Aorta (tissue), 5 donors: ENCODE measurements at places on chromosomes 13 and 19. TPM values are rescaled to one million over a fixed set of nuclear protein-coding genes. Genes with fewer than 3 reads are reported as not detected.
A peak's percentile ranks its signal among the peaks of the same experiment; 100 is the strongest.

- no peak overlapping the region for H3K4me3 ChIP-seq
- peaks cover 13% of the 10 kb centered on the region for H3K4me1 ChIP-seq
- peak overlapping the region; percentile 59 for H3K27ac ChIP-seq
- H3K36me3 ChIP-seq = no peaks in the 10 kb centered on the region
- no peak for DNase-seq
Measured at GRCh38 chr19:46863818-46864629, 3.2 kb downstream of the ARHGAP35 start.

Gene ADGRE1
- 0.42 TPM for total RNA-seq

Gene TPM4
- total RNA-seq = 1,409 TPM

Gene MIA
- total RNA-seq = 1.7 TPM

DNA sequence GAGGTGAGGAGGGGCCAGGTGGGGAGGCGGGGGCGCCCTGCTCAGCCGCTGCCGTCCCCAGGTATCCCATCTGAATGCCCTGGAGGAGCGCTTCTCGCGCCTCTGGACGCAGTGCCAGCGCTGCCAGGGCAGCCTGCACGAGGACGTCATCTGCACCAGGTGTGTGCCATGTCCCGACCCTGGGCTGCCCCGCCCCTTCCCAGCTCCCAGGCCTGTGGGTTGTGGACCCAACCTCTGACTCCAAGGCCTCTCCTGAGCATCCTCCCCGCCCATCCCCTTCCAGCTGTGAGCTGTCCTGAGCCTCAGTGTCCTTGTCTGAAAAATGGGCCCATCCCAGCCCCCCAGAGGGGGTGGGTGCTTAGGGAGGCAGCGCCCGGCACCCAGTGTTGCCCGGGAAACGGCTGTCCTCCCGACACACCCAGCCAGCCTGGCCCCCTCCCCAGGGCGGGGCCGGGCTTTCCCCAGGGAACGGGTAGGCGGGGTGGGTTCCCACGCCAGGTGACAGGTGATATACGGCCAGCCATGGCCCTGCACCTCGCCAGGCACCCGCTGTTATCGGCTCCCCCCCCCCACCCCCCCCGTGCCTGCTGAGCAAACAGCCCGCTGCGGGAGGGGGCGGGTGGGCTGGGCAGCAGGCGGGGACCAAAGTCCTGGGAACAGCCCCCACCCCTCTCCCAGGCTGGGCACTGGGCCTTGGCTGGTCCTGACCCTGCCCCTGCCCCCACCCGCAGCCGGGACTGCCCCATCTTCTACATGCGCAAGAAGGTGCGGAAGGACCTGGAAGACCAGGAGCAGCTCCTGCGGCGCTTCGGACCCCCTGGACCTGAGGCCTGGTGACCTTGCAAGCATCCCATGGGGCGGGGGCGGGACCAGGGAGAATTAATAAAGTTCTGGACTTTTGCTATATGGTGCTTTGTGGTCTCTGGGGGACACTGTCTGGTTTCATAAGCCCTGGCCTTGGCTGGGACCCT, 1.3 kb upstream of the SPIB start:
- H3K4me1 ChIP-seq = no peaks in the 10 kb centered on the region
- H3K36me3 ChIP-seq = no peaks in the 10 kb centered on the region
- no peak overlapping the region for H3K4me3 ChIP-seq
- DNase-seq = no peak
- no peaks in the 10 kb centered on the region for H3K27me3 ChIP-seq

Gene TEX101
- not detected for total RNA-seq

DNA sequence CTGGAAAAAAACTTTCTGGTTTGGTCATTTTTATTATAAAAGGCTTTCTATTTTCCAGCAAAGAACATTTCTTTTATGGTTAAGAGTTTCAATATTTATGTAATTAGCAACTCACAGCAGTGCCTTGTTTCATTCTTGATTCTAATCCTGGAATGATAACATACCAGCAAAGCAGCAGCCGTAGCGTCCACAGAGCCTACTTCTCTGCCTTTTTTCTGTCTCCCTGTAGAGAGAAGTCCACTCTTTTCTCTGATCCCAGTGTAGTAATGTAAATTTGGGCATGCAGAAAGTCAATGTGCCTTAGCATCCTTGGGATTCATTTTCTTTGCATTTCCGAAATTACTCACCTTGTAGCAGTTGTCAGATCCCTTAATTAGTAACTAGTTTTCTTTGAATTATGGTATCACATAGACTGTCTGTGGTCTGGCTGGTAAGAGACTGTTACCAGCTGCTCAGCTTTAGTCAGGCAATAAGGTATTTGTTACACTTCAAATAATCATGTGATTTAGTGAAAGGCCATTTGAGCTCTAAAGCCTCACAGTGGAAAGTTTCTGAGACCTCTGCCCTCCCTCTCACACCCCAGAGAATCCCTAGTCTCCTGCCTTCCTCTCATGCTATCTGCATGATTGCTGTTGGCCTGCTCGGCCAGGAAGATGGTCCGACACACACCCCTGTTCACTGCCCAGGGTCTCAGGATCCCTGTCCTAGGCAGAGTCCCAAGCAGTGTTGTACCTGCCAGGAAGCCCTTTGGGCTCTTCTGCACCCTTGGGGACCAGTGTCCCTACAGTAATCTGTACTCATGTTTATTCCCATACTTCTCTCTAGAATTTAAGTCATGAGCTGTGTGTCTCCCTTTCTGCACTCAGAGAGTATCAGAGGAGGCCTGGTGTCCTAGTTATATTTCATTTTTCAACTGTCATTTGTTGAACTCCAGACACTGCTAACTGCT, 86.3 kb downstream of the LRCH1 start:
- peaks cover 22% of the 10 kb centered on the region for H3K4me1 ChIP-seq
- H3K36me3 ChIP-seq = no peaks in the 10 kb centered on the region
- no peaks in the 10 kb centered on the region for H3K27me3 ChIP-seq
- no peak for DNase-seq

Gene LINGO3
- total RNA-seq = not detected

Gene IGFL1
- total RNA-seq = not detected

Gene P2RY11
- 10.5 TPM for total RNA-seq

- H3K4me3 ChIP-seq = peak overlapping the region; percentile 37
- no peaks in the 10 kb centered on the region for H3K27me3 ChIP-seq
Measured at GRCh38 chr13:30907121-30907861, 1.2 kb downstream of the MEDAG start.

- no peaks in the 10 kb centered on the region for H3K4me1 ChIP-seq
- no peak for DNase-seq
- H3K27ac ChIP-seq = no peak overlapping the region
- no peak overlapping the region for H3K4me3 ChIP-seq
- peaks cover 5% of the 10 kb centered on the region for H3K36me3 ChIP-seq
Measured at GRCh38 chr19:24063295-24063694, 23.7 kb upstream of the ZNF254 start.

GRCh38 chr13:92028695-92029094, 630.3 kb downstream of the GPC5 start:
- no peak overlapping the region for H3K27ac ChIP-seq
- no peak for DNase-seq
- no peaks in the 10 kb centered on the region for H3K27me3 ChIP-seq
- H3K4me3 ChIP-seq = no peak overlapping the region
- no peaks in the 10 kb centered on the region for H3K4me1 ChIP-seq
- H3K36me3 ChIP-seq = no peaks in the 10 kb centered on the region

DNA sequence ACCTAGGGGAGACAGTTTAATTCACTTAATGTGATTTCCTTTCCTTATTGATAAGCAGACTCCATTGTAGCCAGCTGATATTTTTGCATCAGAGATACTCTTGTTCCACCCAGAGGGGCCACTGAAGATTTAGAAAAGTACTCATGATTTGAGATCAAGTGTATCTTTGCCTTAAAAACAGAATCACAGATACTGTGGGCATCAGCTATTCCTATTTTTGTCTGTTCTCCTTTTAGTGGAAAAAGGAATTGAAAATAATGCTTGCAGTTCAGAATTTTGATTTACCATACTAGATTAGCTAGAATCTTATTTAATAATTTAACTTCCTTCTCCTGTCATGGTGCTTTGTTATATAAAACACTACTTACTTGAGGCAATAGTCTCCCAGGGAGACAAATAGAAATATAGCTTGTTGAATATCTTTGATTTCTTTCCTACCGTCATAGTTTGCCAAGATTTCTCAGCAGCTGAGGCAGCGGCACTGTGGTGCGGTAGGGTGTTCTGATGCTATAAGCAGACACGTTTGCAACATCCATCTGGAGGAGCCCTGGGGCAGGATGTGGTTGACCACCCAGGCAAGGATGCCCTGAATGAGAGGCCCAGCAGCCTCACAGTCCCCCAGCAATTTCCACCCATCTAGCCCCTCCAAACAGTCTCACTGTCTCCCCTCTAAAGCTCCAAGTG, 47.0 kb upstream of the RAP2A start:
- H3K4me3 ChIP-seq = no peak overlapping the region
- peaks cover 10% of the 10 kb centered on the region for H3K4me1 ChIP-seq
- no peaks in the 10 kb centered on the region for H3K27me3 ChIP-seq
- peak; percentile 66 for DNase-seq
- no peak overlapping the region for H3K27ac ChIP-seq

DNA sequence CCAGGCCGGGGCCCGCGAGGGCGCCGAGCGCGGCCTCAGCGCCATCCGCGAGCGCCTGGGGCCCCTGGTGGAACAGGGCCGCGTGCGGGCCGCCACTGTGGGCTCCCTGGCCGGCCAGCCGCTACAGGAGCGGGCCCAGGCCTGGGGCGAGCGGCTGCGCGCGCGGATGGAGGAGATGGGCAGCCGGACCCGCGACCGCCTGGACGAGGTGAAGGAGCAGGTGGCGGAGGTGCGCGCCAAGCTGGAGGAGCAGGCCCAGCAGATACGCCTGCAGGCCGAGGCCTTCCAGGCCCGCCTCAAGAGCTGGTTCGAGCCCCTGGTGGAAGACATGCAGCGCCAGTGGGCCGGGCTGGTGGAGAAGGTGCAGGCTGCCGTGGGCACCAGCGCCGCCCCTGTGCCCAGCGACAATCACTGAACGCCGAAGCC, 3.3 kb downstream of the APOE start:
- H3K4me1 ChIP-seq = no peaks in the 10 kb centered on the region
- H3K4me3 ChIP-seq = no peak overlapping the region
- DNase-seq = no peak

DNA sequence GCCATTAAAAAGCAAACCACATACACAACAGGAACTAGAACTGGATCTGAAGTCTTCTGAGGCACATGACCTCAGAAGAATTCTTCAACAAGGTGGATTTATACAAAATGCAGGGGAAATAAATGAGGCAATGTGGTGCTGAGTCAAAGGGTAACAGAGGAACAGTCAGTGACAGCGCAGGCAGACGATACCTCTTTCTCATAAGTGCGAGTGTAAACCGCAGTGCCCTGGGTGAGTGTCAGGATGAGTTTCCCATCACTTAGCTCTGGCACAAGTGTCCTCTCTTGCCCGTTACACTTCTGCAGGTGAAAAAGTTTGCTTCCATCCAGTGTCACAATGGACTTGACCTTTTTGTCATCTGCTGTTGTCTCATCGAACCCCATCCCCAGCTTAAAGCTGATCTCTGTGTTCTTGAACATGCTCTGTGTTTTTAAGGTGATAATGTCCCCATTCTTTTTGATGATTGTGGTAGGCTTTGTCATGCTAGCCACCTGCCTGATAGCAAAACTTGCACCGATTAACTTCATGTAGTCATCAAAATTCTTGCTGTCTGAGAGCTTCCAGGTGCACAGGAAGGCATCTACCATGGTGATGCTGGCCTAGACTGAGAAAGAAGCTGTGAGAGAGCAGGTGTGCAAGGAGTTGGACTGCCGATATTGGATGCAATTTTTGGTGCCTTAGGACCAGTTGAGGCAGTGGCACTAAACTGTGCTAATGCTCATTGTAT, 97.3 kb downstream of the AKAP11 start:
- no peak overlapping the region for H3K27ac ChIP-seq
- no peaks in the 10 kb centered on the region for H3K36me3 ChIP-seq
- DNase-seq = no peak
- no peaks in the 10 kb centered on the region for H3K4me1 ChIP-seq
- no peak overlapping the region for H3K4me3 ChIP-seq
- no peaks in the 10 kb centered on the region for H3K27me3 ChIP-seq

- no peaks in the 10 kb centered on the region for H3K4me1 ChIP-seq
- no peaks in the 10 kb centered on the region for H3K36me3 ChIP-seq
- no peaks in the 10 kb centered on the region for H3K27me3 ChIP-seq
- H3K4me3 ChIP-seq = no peak overlapping the region
- DNase-seq = no peak
- H3K27ac ChIP-seq = no peak overlapping the region
Measured at GRCh38 chr13:78198821-78199220, 280.2 kb upstream of the EDNRB start.

GRCh38 chr19:34991542-34992333, 8.4 kb upstream of the GRAMD1A start:
- no peaks in the 10 kb centered on the region for H3K4me1 ChIP-seq
- no peak overlapping the region for H3K27ac ChIP-seq
- no peak overlapping the region for H3K4me3 ChIP-seq
- H3K27me3 ChIP-seq = no peaks in the 10 kb centered on the region

Gene FFAR2
- total RNA-seq = 1.2 TPM

Gene ADGRE2
- 8.1 TPM for total RNA-seq

Gene CLEC17A
- 0.18 TPM for total RNA-seq

- DNase-seq = no peak
- H3K27ac ChIP-seq = no peak overlapping the region
- H3K36me3 ChIP-seq = no peaks in the 10 kb centered on the region
- no peak overlapping the region for H3K4me3 ChIP-seq
- H3K27me3 ChIP-seq = no peaks in the 10 kb centered on the region
- H3K4me1 ChIP-seq = no peaks in the 10 kb centered on the region
Measured at GRCh38 chr13:113029487-113030258, 60.7 kb downstream of the MCF2L start.

- H3K27me3 ChIP-seq = no peaks in the 10 kb centered on the region
- H3K36me3 ChIP-seq = no peaks in the 10 kb centered on the region
- no peak overlapping the region for H3K4me3 ChIP-seq
- peak; percentile 66 for DNase-seq
Measured at GRCh38 chr19:48881741-48882657, 9.8 kb downstream of the PPP1R15A start.

Gene PRKCG
- not detected for total RNA-seq

Gene DCT
- 0.29 TPM for total RNA-seq

Gene KLK13
- not detected for total RNA-seq

Gene FAM124A
- 7.2 TPM for total RNA-seq

- DNase-seq = no peak
- no peaks in the 10 kb centered on the region for H3K4me1 ChIP-seq
- no peak overlapping the region for H3K4me3 ChIP-seq
- no peak overlapping the region for H3K27ac ChIP-seq
- H3K27me3 ChIP-seq = no peaks in the 10 kb centered on the region
Measured at GRCh38 chr19:50842130-50842529, 8.8 kb upstream of the KLK15 start.
